Ascending aorta (tissue), 2 donors: ENCODE measurements at places on chromosomes 16 and 17. TPM values are rescaled to one million over a fixed set of nuclear protein-coding genes. Genes with fewer than 3 reads are reported as not detected.
A peak's percentile ranks its signal among the peaks of the same experiment; 100 is the strongest.

Gene ST6GALNAC2
- 15.8 TPM for total RNA-seq

- no peaks in the 10 kb centered on the region for H3K4me1 ChIP-seq
- no peak for DNase-seq
- H3K36me3 ChIP-seq, result no peaks in the 10 kb centered on the region
Measured at GRCh38 chr17:34171245-34171818, 83.8 kb upstream of the CCL2 start.

GRCh38 chr17:27623614-27624013, 7.4 kb upstream of the LGALS9 start:
- H3K27ac ChIP-seq, result no peak overlapping the region
- peaks cover 46% of the 10 kb centered on the region for H3K36me3 ChIP-seq
- H3K4me1 ChIP-seq, result no peaks in the 10 kb centered on the region

DNA sequence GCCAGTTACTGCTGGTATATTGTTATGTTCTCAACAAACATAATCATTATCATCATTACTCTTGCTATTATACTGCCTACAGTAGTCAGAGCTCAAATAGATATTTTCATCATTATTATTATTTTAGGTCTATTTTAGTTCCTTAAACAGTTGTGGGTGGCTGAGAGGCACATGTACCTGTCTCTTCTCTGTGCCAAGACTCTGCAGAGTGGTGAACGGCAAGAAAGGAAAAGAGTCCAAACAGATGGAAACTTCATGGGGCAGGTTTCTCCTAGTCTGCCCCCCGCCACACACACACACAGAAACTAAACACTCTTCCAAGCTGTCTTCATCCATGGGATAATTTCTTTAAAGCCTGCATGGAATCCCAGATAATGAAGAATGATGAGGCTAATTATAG, 77.7 kb upstream of the CLEC3A start:
- no peak for DNase-seq
- H3K27me3 ChIP-seq, result no peaks in the 10 kb centered on the region
- H3K4me3 ChIP-seq, result no peak overlapping the region
- H3K27ac ChIP-seq, result no peak overlapping the region
- no peaks in the 10 kb centered on the region for H3K4me1 ChIP-seq
- H3K36me3 ChIP-seq, result no peaks in the 10 kb centered on the region

GRCh38 chr17:76278952-76279741, 14.0 kb downstream of the UBALD2 start:
- no peak overlapping the region for H3K4me3 ChIP-seq
- no peaks in the 10 kb centered on the region for H3K27me3 ChIP-seq
- no peaks in the 10 kb centered on the region for H3K4me1 ChIP-seq
- peak; percentile 92 for DNase-seq
